Esophagus squamous epithelium (tissue), 5 donors: ENCODE measurements at places on chromosomes 6 and 20.

- no peak for DNase-seq
Observed at GRCh38 chr6:83247471-83247870, 54.3 kb downstream of the RWDD2A start.

GRCh38 chr6:157982563-157983405 is 1.1 kb downstream of the SYNJ2 start:
- DNase-seq, result no peak

- no peak for DNase-seq
Observed at GRCh38 chr6:127376685-127377084, 33.3 kb upstream of the ECHDC1 start.

DNA sequence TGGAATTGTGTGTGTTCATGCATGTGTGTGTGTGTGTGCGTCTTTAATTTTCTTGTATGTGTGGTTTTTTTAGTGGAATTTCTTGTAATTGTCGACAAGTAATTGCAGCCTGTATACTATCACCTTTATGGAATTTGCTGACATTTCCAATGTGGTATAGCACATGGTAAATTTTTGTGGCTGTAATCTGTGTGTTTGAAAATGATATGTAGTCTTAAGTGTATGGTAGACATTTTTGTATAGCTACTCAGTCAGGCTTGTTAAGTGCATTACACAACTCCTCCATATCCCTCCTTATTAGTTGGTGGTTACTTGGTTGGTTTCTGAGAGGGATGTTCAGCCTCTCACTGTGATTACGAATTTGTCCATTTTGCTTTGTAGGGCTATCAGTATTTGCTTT is 384.5 kb upstream of the HSF2 start:
- no peak for DNase-seq

DNA sequence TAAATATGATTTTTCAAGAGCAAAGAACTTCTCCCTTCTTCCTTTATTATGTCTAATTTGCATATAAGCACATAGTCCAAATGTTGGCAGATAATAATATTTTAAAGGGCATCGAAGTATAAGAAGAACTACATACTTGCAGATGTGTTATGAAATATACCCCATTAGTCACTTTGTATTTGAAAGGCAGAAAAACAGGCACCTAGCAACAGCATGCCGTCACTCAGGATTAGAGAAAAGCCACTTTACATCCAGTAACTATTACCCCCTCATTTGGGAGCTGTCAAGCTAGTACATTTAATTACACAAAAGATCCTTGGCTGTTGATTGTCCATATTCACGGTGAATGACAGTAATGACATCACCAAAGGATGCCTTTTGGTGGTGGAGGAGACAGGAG is 99.3 kb upstream of the ARMC2 start:
- DNase-seq, result no peak

DNA sequence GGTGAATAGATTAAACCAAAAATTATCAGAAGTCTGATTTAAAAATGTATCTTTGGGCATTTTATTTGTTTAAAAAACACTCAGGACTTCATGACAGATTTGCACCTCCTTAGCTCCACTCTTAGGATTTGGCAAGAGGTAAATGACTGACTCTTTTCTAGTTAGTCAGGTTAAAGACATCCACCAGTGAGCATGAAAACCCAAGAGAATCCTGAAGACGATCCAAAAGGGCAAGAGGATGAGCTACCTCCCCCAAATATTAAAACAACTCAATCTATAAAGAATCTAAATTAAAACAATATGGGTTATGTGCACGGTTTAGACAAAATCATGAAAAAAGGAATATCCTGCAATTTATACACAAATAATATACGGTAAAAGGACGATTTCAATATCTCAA is 89.4 kb upstream of the OPRM1 start:
- no peak for DNase-seq

DNA sequence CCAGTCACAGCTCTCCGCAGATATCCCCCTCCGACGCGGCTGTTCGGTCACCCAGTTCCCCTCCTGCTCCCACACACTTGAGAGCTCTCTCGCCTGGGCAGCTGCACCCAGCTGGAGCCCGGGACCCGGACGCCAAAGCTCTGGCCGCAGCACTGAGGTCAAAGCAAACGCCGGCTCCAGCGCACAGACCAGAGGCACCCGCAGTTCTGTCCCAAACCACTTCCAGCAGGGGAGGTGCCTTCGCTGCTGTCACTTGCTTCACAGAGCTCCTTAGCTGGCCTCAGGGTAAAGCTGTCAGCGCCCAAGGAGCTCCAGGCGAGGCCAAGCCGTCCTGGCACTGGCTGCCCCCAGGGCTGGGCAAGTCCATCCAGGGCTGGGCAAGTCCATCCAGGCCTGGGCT is 27.9 kb downstream of the SLC2A4RG start:
- no peak for DNase-seq

DNA sequence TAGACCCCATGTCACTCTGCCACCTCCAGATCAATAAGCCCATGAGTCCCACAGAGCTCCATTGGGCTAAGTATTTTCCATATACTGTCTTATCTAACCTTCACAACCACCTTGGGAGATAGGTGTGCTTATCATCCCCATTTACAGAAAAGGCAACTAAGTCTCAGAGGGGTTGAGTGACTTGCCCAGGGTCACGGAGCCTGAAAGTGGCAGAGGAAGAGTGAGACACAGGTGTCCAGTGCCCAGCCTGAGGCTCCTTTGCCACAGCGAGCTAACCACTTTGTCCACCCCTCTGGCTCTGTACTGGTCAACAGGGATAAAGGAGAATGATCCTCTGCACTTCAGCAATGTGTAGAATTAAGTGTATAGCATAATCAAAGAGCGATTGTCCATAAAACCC is 124.5 kb downstream of the GMDS start:
- no peak for DNase-seq

- DNase-seq, result no peak
Observed at GRCh38 chr20:50873585-50873984, 57.7 kb downstream of the ADNP start.

- DNase-seq, result no peak
Observed at GRCh38 chr6:159594750-159595117, 98.3 kb downstream of the SOD2 start.

DNA sequence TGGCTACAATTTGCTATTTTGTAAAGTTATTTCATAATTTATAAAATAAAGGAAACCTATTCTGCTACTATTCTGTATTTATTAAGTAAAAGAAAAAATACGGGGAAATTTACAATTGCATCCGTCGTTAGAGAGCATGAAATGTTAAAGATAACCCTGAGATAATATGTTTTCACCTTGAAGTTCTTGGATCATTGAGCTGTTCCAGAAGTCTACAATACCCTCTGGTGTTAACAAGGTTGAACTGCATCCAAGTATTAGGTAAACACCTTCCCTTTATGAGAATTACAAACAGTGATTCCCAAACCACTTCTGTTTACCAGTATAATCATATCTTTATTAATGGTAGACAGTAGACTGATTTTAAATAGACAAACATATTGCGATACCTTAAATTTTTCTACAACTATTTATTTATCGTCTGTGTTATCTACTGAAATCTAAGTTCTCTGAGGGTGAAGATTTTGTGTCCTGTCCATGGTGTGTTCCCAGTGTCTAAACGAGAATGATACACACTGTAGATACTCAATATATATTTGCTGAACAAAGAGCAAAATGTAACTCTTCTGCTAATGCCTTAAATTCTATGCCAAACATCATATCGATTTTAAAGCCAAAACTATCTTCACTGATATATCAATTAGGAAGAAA is 28.2 kb downstream of the TBC1D32 start:
- DNase-seq, result no peak

DNA sequence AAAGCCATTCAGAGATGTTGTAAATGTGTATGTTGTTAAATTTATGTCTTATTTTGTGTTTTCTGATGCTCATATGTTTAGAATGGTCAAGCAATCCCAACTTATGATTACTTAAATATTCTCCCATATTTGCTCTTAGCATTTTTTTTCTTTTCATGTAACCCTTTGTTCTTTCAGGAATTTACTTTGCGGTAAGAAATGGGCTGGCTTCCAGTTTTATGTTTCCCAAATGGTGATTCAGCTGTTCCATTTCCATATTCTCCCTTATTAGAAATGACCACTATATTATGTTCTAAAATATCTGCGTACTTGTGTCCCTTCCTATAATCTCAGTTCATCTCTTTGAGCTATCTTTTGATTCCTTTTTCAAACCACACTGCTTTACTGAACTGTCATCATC is 113.7 kb downstream of the CDH26 start:
- DNase-seq, result no peak

DNA sequence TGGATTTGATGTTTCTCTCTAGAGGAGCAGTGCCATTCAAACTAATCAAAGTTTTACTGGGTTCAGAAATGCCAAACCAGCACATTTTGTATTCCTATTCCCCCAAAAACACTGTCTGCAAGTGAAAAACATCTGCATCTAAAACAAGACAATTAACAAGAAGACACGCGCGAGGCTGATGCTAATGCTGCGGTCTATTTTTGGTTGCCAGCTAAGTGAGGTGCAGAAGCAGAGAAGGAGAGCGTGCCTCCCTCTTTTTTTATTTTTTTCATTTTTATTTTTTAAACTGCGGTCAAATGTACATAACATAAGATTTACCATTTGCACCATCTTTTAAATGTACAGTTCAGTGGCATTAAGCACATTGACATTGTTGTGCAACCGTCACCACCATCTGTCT is 641.1 kb downstream of the DHX35 start:
- no peak for DNase-seq

GRCh38 chr20:49259799-49260198 is 18.1 kb downstream of the ZNFX1 start:
- no peak for DNase-seq

GRCh38 chr20:44946271-44946852 is 13.8 kb downstream of the TOMM34 start:
- DNase-seq, result no peak

GRCh38 chr20:63501818-63502670 is 3.2 kb upstream of the EEF1A2 start:
- no peak for DNase-seq

- no peak for DNase-seq
Observed at GRCh38 chr6:130322673-130323268, 43.0 kb upstream of the TMEM200A start.

DNA sequence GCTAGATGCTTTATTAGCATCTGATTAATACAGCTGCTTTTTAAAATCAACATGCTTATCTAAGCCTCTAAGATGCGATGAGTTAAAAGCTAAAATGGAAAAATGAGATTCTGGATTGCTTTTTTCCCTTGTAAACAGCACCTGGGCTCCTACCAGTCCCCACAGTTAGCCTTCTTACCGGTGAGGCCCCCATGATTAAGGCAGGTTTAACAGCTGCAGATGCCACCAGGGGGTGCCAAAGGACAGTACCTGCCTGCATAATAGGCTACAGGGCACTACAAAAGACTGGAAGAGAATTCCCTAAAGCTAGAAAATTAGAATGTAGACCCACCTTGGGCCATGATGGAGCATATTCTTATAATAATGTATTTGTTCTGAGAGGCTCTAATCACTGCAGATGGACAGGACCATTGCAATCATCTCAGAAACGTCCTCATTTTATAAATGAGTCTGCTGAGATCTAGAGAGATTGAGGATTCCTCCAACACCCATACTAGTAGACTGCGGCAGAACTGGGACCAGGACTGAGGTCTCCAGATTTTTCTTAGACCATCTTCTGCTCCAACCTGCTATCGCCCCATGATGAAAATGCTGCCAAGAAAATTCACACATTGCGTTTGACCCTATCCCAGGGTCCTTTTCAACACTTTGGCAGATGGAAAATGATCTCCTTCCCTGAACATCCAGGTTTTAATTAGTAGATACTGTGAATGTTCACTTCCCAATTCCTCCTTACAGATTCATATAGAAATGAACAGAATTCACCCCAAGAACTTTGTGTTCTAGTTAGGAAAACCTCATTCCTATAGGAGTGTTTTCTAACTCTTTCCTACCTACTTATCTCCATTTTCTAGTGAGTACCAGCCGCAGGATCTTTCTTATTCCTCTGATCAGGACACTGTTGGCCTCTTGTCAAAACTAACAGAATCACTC is 148.8 kb downstream of the RPS12 start:
- no peak for DNase-seq

DNA sequence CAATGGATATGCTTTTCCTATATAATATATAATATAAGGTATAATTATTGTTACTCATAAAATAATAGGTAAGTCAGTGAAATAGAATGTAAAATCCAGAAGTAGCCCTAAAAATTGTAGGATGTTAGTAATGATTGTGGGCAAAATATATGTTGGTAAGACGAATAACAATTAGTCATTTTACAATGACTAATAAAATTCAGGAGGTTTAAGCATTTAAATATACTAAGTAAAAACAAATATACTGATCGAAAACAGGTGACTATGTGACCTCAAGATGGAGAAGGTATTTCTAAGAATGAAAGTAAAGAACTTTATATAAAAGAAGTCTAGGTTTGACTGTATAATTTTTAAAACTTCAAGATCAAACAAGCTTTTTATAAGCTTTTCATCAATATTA is 28.9 kb downstream of the FUCA2 start:
- DNase-seq, result no peak

GRCh38 chr6:137944793-137945498 is 77.9 kb downstream of the TNFAIP3 start:
- no peak for DNase-seq

DNA sequence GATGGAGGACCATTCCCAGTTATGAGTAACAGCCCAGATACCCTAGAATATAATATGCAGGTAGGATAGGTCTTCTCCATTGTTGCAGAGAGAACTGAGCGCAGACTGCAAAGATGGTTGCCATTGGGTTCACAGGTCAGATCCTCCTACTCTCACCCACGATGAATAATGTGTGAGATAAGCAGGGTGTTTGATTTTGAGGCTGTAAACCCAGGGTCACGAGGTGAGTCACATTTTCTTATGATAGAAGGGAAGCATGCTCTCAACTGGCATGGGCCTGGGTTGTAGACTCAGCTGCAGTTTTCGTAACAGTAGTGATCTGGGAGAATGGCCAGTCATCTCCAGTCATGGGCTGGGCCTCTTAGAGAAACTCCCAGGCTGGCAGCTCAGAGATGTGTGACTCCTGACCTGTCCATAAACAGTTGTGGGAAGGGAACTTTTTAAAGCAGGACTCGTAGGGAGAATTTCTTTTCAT is 74.2 kb downstream of the CD164 start:
- no peak for DNase-seq

DNA sequence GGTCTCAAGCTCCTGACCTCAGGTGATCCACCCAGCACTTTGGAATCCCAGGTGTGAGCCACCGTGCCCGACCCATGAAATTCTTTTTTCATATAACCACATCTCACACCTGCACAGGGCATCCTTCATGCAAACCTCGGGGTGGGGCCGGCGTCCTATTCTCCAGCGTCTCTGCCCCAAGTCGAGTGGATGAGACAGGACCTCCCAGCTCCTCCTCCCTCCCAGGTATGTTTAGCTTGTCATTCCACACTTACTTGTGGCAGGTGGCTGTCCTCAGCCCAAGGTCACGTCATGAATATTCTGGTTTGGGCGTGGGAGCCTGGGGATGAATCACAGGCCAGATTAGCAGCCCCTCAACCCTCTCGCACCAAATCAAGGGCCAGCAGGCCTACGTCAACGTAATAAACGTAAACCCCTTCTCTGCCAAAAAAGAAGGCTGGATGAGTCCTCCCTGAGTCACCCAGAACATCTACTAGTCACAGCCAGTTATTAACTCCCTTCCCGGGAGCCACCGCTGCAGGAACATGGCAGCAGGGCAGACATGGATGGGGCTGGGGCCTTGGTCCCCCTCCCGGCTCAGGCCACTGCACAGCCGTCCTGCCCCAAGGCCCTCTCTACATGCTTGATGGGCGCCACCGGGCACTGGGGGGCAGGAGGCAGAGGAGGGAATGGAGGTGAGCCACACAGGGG is 91.7 kb downstream of the YTHDF1 start:
- DNase-seq, result no peak

GRCh38 chr20:17306427-17306826 is 79.6 kb downstream of the PCSK2 start:
- DNase-seq, result no peak
